ENCODE measurements at places on chromosomes 7 and 10.

GRCh38 chr7:122416336-122416735 is 111.8 kb upstream of the FEZF1 start:
- DNase-seq, result no peak

GRCh38 chr7:42227541-42227935 is 9.5 kb downstream of the GLI3 start:
- DNase-seq, result no peak

- DNase-seq, result no peak
These were observed 17.6 kb upstream of the ELOVL3 start for GRCh38 chr10:102208311-102209035.

DNA sequence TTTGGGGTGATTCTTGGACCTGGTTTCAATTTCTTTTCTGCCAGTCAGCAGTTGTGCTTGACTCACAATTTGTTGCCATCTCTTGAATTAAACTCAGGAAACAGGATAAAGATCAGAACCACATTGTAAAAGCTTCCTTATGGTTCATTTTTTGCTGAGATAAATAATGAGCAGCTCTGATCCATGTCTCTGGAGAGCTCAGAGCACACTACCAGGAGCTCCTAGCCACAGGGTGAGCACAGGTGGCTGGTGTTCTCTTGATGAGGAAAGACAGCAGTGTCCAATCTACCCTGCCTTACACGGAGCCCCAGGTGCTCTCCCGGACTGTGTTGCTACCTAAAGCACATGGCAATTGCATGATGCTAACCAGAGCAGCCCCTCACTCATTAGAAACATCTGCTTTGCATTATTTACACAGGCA is 17.2 kb upstream of the FAM170B start:
- DNase-seq, result no peak

DNA sequence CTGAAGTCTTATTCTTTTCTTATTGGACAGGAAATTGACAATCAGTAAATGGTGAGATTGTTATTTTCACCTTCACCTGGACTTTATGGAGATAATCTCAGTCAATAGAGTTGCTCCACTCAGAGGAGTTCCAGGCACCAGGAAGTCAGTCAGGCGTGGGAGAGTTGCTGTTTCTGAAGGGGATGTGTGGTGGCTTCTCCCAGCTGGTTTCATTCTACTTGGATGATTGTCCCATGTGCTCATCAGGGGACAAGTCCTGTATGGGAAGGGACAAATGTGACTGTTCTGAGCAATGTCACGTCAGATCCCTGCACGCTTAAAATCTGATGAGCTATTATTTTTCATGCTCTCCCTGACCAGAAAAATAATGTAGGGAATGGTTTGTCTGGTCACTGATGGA is 222.5 kb upstream of the PITRM1 start:
- no peak for DNase-seq

- DNase-seq, result no peak
These were observed 165.0 kb downstream of the JMJD1C start for GRCh38 chr10:63300801-63301200.

GRCh38 chr10:125092564-125093031 is 67.8 kb downstream of the CTBP2 start:
- DNase-seq, result no peak

DNA sequence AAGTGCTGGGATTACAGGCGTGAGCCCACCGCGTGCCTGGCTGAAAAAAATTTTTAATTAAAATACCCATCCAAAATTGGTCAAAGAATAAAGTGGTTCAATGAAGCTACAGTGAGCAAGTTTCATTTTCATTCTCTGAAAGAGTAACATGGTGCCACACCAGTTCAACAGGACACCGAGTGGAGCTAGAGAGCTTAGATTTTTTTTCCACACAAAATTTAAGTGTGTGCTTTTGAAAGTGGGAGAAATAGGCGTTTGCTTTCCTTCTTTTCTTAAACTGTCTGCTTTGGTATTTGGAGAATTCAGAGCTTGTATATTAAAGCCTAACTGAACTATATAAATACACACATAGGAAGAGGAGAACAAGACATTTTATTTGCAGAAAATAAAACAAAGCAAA is 43.4 kb downstream of the BPGM start:
- DNase-seq, result no peak

GRCh38 chr7:92506363-92506762 is 22.0 kb downstream of the PEX1 start:
- no peak for DNase-seq

GRCh38 chr7:111753968-111754367 is 191.7 kb upstream of the IMMP2L start:
- peak; percentile 41 for DNase-seq

DNA sequence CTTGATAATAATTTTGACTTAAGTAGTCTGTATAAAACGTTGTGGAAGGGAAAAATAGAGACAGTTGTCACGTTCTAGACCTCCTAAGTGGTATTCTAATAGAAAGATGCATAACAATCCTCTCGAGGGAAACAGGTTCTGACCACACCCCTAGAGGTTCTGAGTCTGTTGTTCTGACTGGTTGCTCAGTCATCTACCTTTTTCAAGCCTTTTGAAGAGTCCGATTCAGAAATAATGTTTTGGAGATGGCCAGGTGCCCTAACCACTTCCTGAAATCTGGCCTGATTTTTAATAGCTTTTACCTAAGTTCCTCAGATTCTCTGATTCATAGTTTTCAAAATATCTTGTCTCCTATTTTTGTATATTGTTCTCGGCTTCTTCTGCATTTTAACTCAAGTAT is 175.6 kb downstream of the HDAC9 start:
- DNase-seq, result no peak

Data from hippocampal formation (tissue), 2 donors.